Amniotic stem cell (primary cell): ENCODE measurements at places on chromosomes 2 and 18.

GRCh38 chr2:39399570-39399969 is 37.5 kb downstream of the MAP4K3 start:
- no peak for DNase-seq

DNA sequence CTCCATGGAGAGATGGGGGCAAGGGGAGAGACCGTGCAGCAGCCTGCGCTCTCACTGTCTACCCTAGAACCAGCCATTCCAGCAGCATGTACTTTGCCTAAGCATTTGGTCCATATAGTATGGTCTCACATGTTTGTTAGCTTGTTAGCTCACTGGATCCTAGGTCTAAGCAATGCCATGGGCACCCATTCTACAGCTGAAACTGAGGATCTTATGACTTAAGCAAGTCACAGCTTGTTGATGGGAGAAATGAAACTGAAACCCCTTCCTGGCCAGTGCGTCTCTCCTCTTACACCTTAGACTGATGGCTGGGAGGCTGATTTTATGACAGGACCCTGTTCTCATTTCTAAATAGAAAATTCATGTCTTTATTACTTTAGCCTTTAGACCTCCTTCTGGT is 90.1 kb downstream of the EPAS1 start:
- no peak for DNase-seq

- no peak for DNase-seq
These were observed 107.5 kb upstream of the SERPINE2 start for GRCh38 chr2:224146356-224147160.

DNA sequence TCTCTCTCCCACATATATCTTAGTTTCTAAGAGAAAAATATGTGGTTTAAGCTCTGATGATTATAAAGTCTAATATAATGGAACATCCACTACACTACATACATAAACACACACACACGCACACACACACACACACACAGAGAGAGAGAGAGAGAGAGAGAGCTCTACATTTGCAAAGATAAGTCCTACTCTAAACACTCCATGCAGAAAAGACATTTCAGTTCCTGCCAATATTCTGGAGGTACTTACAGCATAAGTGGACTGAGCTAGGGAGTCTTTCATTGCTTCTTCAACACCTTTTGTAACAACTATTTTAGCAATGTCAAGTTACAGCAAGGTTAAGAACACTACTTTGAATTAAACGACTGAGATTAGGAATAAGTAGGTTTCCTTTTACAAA is 80.1 kb downstream of the FIGN start:
- DNase-seq, result no peak

- DNase-seq, result no peak
These were observed 5.5 kb upstream of the CYS1 start for GRCh38 chr2:10085668-10086059.

GRCh38 chr18:55477499-55477859 is 110.5 kb downstream of the TCF4 start:
- DNase-seq, result no peak
